ENCODE measurements at places on chromosomes 6 and 20.

- DNase-seq: no peak
Measured at GRCh38 chr6:91276315-91276714, 689.4 kb upstream of the MAP3K7 start.

- DNase-seq: no peak
Measured at GRCh38 chr20:24450177-24450576, 19.3 kb upstream of the SYNDIG1 start.

DNA sequence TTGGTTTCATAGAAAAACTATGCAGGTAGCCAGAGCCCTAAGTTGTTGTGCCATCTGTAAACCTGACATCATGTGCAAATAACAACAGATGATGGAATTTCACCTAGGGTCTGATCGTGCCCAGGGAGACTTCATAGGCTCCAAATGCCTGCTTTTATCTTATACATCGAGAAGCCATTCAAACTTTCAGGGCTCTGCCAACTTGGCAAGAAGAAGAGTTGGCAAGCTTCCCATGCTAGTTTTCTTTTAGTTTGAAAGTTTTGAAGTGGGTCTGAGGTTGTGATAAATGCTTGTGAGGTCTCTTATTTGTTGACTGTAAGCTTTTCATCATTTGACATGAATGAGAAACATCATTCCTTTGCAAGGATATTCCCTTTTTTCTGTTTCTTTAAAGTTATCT, 175.4 kb upstream of the FLRT3 start:
- DNase-seq: peak; percentile 26

DNA sequence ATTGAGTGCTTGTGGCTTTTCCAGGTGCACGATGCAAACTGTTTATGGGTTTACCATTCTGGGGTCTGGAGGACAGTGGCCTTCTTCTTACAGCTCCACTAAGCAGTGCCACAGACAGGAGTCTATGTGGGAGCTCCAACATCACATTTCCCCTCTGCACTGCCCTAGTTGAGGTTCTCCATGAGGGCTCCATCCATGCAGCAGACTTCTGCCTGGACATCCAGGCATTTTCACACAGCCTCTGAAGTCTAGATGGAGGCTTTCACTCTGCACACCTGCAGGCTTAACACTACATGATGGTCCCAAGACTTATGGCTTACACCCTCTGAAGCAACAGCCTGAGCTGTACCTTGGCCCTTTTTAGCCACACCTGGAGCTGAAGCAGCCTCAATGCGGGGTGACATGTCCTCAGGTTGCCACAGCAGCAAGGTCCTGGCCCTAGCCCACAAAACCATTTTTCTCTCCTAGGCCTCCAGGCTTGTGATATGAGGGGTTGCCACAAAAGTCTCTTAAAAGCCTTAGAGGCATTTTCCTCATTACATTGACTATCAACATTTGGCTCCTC, 552.2 kb downstream of the TFAP2A start:
- no peak for DNase-seq

DNA sequence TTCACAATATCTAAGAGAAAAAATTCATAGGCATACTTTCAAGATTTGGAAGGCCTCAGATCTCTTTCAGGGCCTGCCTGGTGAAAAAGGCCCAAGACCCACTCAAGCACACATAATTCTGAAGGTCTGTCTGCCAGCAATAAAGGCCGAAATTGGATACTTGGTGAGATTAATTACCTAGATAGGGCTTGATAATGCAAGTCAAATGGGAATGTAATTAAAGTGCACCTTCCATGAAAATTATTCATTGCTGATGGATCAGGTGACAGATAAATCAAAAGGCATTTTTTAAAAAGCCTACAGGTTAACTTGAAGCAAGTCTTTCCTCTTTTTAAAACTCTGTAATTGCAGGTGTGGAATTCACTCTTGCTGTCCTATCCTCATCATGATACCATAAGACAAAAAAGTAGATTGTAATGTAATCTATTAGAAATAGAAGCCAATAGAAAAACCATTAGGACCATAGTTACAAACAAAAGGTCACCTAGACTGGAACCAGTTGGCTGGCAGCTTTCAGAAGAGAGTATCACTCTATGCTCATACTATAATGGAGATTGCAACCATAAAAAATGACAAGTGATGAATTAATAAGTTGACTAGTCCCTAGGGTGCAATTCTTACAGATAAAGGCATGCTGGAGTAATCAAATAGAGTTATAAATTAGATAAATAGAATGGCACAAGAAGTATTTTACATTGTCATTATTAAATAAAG, 77.3 kb downstream of the EPHA7 start:
- DNase-seq: peak; percentile 98

GRCh38 chr6:73532293-73532692, 11.5 kb upstream of the EEF1A1 start:
- DNase-seq: no peak

- no peak for DNase-seq
Measured at GRCh38 chr6:14966096-14966905, 279.6 kb upstream of the JARID2 start.

- DNase-seq: peak; percentile 11
Measured at GRCh38 chr20:13788167-13788834, 3.5 kb downstream of the NDUFAF5 start.

DNA sequence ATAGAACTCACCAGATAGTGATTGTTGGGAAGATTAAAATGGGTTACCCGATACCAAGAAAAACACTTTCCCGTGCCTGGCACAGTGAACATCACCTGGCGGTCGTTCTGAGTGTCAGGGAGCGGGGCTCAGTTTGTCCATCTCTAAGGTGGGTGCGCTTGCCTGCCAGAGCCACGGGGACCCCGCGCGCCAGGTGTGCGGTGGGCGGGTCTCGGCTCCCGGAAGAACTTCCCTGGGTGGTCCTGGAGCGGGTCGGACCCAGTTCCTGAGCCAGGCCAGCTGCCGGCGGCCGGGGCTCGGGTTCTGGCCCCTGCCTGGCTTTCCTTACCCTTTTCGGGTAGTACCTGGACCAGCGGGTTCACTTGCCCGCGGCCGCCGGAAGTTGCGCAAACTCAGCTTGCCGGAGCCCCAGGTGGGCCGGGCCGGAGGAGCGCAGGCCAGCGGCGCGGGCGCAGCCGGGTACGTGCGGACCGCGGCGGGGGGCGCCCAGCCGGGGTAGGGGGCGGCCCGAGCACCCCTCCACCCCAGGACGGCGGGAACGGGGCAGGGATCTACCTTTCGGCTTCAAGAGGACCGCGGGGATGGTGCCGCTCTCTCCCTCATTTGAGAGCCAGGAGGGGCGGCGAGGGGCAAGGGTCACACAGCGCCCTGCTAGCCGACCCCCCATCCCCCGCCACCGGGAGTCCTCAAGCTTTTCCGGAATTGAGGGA, 7.5 kb downstream of the FAM110A start:
- DNase-seq: no peak

DNA sequence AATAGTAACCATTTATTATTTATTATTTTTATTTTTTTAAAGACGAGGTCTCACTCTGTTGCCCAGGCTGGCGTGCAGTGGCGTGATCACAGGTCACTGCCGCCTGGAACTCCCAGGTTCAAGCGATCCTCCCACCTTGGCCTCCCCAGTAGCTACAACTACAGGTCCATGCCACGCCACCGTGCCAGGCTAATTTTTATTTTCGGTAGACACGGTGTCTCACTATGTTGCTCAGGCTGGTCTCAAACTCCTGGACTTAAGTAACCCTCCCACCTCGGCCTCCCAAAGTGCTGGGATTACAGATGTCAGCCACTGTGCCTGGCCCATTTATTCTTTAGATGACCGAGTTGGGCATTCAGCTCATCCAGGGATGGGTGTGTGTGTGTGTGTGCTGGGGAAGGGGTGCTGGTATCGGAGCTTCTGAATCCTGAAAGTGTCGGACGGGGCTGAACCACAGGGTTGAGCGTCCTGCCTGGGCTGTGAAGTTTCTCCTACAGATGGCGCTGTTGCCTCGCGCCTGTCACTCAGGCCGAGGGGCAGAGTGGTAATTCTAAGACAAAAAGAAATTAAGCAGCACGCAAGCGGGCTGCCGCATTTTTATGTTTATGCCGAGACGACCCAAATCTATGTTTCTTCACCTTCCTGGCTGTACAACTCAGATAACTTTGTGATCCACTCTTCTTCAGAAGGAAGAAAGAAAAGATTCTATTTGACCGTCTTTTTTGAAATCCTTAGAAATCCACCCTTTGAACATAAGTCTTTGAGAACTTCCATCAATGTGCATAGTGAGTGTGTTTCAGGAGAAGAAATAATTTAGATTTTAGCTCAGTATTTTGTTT, 252.8 kb downstream of the CDH26 start:
- DNase-seq: peak; percentile 41

GRCh38 chr6:56091159-56091869, 156.1 kb downstream of the COL21A1 start:
- no peak for DNase-seq

DNA sequence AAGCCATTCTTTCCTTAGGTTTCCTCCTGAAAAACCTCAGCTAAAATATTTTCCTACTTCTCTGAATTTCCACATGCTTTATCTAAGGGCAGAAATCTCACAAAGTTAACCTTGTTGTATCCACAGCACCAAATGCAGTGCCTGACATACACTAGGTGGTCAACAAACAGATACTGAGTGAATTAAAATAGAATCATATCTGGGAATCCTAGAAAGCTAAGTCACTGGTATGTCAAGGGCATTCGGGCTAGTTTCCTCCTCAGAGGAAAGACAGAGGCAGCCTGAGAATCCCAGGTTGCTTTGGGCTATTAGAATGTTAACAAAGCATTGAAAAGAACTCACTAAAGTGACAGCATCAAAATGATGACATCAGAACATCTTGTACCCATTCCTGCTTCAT, 132.7 kb upstream of the F13A1 start:
- DNase-seq: no peak

DNA sequence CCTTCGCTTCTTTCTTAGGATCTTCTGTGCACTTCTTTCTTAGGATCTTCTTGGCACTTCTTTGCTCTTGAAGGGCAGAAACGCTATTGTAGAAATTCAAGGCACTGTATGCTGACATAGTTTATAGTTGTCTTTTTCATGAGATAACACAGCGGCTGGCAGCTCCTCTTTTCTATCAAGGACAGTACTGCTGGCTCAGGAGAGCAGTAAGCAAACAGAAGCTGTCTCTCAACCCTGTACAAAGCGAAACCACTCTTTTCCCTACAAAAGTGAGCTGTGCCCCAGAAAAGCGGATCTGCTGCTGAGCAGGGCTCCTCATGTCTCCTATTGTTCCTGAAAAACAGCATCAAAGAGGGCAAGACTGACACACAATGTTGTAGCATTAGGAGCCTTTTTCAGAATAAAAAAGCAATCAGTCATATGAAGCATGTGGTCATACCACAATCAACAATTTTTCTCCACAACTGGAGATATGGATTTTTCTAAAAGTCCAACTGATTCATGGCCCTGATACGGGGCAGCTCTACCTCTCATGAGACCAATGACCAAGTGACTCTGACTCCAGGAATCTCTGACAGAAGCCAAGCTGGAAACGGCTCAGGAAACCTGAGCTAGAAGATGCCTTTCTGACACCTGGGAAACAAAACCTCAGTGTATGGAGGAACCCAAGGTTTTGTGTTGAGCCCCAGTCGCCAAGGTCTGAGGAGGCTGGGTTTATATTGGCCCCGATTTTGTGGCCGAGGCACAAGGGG, 255.9 kb downstream of the ESR1 start:
- no peak for DNase-seq
